ENCODE measurements at places on chromosomes 7 and 10.

DNA sequence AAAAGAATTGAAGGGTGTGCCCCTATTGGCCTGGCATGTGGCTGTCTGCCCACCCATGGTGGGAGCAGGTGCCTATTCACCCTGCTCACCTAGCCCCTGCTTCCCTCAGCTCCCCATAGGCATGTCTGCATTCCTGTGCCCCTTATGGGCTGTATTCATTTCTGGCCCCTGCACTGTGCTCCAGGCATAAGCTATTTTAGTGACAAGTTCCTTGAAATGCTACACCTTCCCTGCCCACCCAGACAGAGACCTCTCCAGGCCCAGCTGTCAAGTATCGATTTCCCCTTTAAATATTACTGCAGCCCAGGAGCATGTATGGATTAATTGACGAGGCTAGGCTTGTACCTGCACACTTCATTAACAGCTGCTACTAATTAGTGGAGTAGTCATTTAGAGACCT, 235.4 kb downstream of the RPS24 start:
- no peak for DNase-seq

- no peak for DNase-seq
These were observed 6.7 kb upstream of the PAXIP1 start for GRCh38 chr7:155009570-155010157.

DNA sequence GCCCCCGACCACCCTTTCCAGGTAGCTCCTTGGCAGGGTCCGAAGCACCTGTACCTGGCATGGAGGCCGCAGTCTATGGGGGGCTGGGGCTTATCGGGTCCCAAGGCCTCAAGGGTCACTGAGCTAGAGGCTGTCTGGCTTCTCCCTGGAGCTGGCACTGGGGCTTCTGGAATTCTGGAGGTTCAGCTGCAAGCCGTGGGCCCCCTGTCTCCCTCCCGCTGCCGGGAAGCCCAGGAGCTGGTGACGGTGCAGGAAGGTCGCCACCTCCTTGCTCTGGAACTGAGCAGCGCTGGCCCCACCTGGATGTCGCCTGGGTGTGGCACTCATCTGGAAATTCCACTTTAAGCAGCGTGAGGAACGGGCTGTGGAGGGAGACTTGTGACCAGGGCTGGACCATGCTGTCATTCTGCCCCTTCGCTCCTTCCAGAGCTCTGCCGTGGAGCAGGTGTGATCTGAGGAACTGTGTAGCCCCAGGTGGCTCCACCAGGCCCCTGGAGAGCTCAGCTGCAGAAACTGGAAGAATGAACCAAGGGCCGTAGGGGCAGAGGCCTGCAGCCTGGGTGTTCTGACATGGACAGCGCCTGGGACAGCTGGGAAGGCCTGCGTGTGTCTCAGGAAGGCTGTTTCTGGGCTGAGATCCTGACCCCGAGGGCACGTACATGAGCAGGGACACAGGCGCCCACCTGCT, 129.7 kb upstream of the PPP2R2D start:
- DNase-seq, result no peak

GRCh38 chr10:49656845-49657493, 22.5 kb upstream of the C10orf53 start:
- DNase-seq, result no peak

- no peak for DNase-seq
These were observed 154.8 kb upstream of the PRR15 start for GRCh38 chr7:29408841-29409243.

GRCh38 chr10:15787426-15787825, 67.7 kb upstream of the ITGA8 start:
- DNase-seq, result no peak

DNA sequence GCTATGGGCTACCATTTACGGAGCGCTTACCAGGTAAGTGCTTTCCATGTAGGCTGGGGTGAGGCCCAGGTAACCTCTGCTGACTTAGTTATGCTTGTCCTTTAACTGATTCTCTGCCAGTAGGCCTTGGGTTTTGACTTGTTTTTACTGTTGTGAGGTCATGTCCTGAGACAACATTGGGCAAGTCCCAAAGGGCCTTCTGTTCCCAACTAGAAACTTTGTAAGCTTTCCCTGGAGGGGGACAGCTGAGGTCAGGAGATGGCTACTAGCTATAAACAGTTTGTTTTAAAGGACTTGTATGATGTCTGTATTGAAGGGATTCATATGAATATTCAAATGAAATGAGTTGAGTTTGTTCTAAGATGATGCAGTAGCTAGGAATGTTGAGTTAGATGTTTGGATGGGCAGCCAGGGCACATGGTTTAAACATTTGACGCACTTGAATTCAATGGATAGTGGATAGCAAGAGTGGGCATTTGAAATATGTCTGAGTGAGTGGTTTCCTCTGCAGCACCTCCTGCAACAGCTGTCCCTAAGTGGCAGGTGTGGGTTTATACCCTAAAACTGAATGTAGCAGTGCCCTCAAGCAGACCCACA, 10.0 kb upstream of the SGPL1 start:
- no peak for DNase-seq

DNA sequence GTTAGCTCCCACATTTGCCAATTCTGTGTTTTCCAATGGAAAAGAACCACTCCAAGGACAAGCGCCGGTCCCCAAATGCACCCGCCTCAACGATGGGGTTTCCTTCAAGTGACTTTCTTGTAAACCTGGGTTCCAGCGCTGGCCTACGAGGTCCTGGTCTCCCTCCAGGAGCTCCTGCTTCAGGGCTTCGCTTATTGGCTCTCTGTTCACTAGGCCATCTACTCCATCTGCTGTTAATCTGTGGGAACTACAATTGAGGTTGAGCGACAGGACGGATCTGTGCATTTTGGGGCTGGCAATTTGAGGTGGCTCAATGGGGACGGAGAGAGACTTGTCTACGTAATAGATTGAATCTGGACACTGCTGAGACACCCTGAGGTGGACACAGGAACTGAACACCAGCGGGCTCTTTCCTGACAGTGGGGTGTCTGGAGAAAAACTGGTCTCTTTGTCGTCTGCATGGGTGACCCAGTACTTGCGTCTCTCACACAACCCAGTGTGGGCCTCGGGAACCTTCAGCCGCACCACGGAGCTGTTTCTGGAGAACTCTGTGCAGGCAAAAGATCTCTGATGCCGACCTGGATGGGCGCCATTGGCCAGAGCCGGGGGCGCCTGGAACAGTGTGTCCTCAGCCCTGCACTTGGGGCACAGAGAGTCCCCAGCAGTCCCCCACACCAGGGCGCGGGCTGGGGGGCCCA, 115.9 kb upstream of the ADAM12 start:
- DNase-seq, result no peak

DNA sequence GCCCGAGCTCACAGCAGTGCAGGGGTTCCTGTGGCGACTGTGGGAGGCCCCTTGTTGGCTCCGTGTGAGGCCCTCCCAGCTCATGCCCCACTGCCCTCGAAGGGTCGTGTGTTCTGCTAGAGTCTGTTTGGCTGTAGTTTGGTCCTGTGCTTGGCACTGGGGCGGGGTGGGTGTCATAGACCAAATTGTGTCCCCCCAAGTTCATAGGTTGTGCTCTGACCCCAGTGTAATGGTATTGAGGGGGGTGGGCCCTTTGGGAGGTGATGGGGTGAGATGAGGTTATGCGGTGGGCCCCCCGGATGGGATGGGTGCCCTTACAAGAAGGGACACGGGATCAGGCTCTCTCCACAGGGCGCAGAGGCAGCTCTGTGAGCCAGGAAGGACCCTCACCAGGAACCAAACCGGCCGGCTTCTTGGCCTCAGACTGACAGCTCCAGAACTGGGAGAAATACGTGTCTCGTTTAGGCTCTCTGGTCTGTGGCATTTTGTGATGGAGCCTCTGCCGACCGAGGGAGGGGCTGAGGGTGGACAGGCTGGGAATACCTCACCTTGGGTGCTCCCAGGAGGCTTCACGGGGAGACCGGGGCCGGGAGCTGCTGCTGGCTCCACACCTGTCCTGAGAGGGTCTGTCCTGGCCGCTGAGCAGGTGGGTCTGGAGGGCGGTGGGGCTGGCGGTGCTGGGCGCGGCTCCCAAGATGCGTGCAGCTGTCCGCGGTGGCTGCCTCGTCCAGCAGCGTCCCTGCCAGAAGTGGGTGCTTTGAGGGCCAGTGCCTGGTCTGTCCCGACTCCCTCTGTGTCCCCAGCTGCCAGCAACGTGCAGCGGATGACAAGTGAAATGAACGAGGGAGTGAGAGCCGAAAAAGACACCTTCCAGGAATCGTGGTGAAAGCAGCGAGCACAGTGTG, 89.4 kb downstream of the INPP5A start:
- no peak for DNase-seq

DNA sequence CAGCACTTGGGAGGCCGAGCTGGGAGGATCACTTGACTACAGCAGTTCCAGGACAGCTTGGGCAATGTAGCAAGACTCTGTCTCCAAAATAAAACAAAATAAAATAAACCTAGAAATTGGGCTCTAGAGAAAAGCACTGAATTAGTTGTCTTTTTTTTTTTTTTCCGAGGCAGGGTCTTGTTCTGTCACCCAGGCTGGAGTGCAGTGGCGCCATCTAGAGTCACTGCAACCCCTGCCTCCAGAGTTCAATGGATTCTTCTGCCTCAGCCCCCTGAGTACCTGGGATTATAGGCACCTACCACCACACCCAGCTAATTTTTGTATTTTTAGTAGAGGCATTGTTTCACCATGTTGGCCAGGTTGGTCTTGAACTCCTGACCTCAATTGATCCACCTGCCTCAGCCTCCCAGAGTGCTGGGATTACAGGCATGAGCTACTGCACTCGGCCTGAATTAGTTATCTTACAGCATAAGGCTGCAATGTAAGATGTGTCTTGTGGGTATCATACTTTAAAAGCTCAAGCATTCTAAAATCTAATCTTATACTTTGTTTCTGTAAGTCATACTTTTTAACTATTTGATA, 12.8 kb downstream of the MEIG1 start:
- peak; percentile 15 for DNase-seq

- DNase-seq, result no peak
These were observed 804 bp downstream of the TMEM106B start for GRCh38 chr7:12211711-12212485.
